Aorta (tissue), 5 donors: ENCODE measurements at places on chromosomes 11 and 22. TPM values are rescaled to one million over a fixed set of nuclear protein-coding genes. Genes with fewer than 3 reads are reported as not detected.
A peak's percentile ranks its signal among the peaks of the same experiment; 100 is the strongest.

- peak overlapping the region; percentile 51 for H3K4me3 ChIP-seq
- DNase-seq: peak; percentile 83
- H3K36me3 ChIP-seq: no peaks in the 10 kb centered on the region
- no peaks in the 10 kb centered on the region for H3K27me3 ChIP-seq
- H3K4me1 ChIP-seq: no peaks in the 10 kb centered on the region
- H3K27ac ChIP-seq: no peak overlapping the region
These were observed 697 bp upstream of the PAFAH1B2 start for GRCh38 chr11:117143390-117143789.

DNA sequence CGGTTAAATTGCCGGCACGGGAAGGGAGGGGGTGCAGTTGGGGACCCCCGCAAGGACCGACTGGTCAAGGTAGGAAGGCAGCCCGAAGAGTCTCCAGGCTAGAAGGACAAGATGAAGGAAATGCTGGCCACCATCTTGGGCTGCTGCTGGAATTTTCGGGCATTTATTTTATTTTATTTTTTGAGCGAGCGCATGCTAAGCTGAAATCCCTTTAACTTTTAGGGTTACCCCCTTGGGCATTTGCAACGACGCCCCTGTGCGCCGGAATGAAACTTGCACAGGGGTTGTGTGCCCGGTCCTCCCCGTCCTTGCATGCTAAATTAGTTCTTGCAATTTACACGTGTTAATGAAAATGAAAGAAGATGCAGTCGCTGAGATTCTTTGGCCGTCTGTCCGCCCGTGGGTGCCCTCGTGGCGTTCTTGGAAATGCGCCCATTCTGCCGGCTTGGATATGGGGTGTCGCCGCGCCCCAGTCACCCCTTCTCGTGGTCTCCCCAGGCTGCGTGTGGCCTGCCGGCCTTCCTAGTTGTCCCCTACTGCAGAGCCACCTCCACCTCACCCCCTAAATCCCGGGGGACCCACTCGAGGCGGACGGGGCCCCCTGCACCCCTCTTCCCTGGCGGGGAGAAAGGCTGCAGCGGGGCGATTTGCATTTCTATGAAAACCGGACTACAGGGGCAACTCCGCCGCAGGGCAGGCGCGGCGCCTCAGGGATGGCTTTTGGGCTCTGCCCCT lies 529 bp upstream of the CCND1 start:
- peaks cover 2% of the 10 kb centered on the region for H3K27me3 ChIP-seq
- H3K36me3 ChIP-seq: no peaks in the 10 kb centered on the region
- DNase-seq: peak; percentile 77
- H3K4me1 ChIP-seq: no peaks in the 10 kb centered on the region
- no peak overlapping the region for H3K27ac ChIP-seq

DNA sequence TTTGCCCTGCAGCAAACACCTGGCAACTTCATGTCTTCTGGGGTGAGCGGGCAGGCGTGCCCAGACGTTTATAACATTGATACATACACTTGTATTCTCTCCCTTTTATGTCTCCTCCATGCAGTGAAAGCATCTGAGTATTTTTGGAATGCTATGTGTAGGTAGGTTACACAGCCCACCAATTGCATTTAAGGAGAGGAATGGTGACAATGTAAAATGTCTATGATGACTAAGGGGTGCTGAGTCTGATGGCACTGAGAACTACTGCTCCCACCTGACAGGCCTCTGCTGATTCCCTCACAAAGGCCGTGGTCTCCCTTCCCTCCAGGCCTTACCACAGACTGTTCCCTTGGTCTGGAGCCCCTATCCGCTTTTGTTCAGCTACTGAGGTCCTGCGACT lies 22.9 kb upstream of the RASL10A start:
- no peaks in the 10 kb centered on the region for H3K4me1 ChIP-seq
- no peaks in the 10 kb centered on the region for H3K27me3 ChIP-seq
- H3K36me3 ChIP-seq: no peaks in the 10 kb centered on the region
- no peak overlapping the region for H3K4me3 ChIP-seq
- no peak overlapping the region for H3K27ac ChIP-seq

DNA sequence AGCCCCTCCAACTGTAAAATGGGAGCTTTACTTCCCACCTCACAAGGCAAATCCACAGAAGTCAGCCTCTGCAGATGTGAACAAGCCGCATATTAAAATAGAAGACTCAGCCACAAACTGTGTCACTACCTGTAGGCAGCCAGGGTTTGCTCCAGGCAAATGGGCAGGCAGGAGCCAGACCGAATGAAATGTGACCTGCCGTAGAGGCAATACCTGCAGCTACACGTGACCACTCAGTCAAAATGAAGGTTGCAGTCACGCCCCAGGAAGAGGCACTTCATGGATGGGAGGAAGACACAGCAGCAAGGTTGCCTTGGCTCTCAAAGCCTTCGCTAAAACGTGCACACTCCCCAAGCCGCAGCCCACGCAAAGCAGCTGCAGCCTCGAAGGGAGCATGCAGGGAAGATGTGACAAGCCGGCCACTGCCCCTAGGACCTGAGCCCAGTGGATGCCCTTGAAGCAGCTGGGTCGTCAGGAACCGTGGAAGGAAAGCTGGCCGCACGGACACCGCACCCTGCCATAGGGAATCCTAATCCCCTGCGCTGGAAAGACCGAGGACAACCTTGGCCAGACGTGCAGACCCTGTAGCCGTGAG lies 53.1 kb downstream of the SHANK2 start:
- no peak overlapping the region for H3K27ac ChIP-seq
- peak; percentile 32 for DNase-seq
- no peaks in the 10 kb centered on the region for H3K27me3 ChIP-seq

GRCh38 chr11:43582863-43583462 lies 97.6 kb upstream of the HSD17B12 start:
- no peak for DNase-seq
- H3K27ac ChIP-seq: no peak overlapping the region
- H3K4me1 ChIP-seq: no peaks in the 10 kb centered on the region
- no peaks in the 10 kb centered on the region for H3K36me3 ChIP-seq

GRCh38 chr11:10909141-10909883 lies 51.5 kb upstream of the ZBED5 start:
- no peaks in the 10 kb centered on the region for H3K36me3 ChIP-seq
- DNase-seq: no peak
- no peaks in the 10 kb centered on the region for H3K27me3 ChIP-seq
- H3K4me1 ChIP-seq: peaks cover 7% of the 10 kb centered on the region
- no peak overlapping the region for H3K27ac ChIP-seq

DNA sequence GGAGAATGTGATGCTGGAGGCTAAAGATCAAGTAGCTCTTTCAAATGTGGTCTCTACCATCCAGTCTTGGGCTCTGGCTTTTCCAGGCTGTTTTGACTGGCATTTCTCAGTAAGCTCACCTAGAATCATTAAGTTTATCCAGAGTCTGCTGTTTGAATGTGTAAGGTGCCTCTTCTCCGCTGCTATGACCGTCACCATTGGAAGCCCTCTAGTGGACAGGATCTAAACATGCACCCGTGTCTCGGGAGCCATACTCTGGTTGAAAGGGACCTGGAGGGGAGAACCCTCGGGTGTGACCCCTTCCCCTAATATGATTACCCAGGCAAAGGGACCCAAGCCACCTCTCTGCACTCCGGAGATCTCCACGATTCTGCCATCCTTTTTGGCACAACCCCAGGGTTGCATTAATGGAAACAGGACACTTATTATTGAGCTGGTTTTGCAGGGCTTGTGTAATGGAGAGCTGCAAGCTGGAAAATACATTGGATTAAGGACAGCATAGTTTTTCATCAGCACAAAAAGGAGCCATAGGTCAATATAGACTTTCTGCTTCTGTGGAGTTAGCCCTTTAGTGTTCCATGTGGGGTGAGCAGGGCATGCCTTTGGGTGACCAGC lies 191.0 kb upstream of the LARGE1 start:
- H3K4me3 ChIP-seq: no peak overlapping the region
- no peaks in the 10 kb centered on the region for H3K36me3 ChIP-seq
- H3K27ac ChIP-seq: no peak overlapping the region
- H3K27me3 ChIP-seq: no peaks in the 10 kb centered on the region

DNA sequence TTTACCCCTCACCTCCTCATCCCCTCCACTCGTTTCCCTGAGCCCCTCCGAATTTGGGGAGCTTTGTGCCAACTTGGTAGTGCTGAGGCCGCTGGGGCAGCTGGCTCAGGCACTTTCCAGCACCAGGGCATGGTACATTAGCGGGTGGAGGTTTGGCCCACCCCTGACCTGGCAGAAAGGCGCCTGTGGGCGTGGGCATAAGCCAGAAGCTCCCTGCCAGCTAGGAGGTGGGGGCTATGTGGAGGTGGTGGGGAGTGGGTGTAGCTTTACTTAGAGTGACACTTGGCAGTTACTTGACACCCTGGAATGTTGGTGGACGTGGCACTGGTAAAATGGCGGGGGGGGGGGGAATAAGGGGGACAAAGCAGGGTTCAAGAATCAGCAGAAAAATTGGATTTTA lies 10.3 kb upstream of the IGF2 start:
- no peak overlapping the region for H3K4me3 ChIP-seq
- H3K27ac ChIP-seq: no peak overlapping the region
- no peaks in the 10 kb centered on the region for H3K4me1 ChIP-seq
- no peaks in the 10 kb centered on the region for H3K36me3 ChIP-seq

GRCh38 chr11:107337917-107338316 lies 119.7 kb downstream of the CWF19L2 start:
- no peak overlapping the region for H3K27ac ChIP-seq
- H3K4me1 ChIP-seq: no peaks in the 10 kb centered on the region
- H3K36me3 ChIP-seq: no peaks in the 10 kb centered on the region
- DNase-seq: no peak
- no peaks in the 10 kb centered on the region for H3K27me3 ChIP-seq

GRCh38 chr11:5815534-5815933 lies 6.8 kb downstream of the OR52N2 start:
- H3K27me3 ChIP-seq: no peaks in the 10 kb centered on the region
- H3K36me3 ChIP-seq: no peaks in the 10 kb centered on the region
- no peak for DNase-seq
- no peak overlapping the region for H3K27ac ChIP-seq
- H3K4me3 ChIP-seq: no peak overlapping the region
- H3K4me1 ChIP-seq: no peaks in the 10 kb centered on the region

- DNase-seq: no peak
- no peaks in the 10 kb centered on the region for H3K4me1 ChIP-seq
- no peaks in the 10 kb centered on the region for H3K36me3 ChIP-seq
- H3K27me3 ChIP-seq: no peaks in the 10 kb centered on the region
These were observed 3.7 kb upstream of the OR5AR1 start for GRCh38 chr11:56659755-56660154.

- H3K36me3 ChIP-seq: no peaks in the 10 kb centered on the region
- no peaks in the 10 kb centered on the region for H3K27me3 ChIP-seq
- H3K4me1 ChIP-seq: no peaks in the 10 kb centered on the region
These were observed 22.7 kb upstream of the PICALM start for GRCh38 chr11:86091566-86091965.

DNA sequence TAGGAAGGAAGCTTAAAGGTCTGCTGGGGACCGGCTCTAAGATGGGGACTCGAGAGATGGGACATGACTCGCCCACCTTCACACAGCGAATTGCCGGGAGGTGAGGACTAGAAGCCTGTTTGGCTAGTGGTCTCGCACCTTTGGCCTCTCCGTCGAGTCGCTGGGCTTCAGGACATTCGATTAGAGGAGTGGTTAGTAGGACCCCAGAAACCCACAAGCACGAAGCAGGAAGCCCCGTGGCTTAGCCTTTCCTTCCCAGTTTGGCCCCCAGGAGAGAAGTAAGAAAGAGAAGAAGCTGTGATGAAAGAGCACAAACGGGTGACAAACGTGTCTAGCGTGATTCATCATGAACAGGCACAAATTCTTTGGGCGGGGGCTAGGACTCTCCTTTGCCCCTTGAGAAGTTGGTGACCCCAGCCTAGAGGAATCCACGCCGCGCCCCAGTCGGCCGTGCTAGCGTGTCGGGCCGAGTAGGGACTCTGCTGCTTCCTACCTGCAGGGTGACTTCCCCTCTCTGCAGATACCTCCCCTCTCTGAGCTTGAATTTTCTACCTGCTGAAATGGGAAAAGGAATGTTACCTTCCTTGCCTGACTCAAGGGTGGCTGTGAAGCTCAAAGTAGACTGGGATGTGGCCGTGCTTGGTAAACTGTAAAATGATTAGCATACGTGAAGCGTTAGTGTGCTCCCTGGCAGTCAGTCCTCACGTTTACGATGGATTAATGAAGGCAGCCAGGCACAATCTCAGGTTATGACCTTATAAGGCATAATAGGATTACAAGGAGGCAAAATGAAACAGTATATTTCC lies 1.1 kb upstream of the ADM start:
- no peaks in the 10 kb centered on the region for H3K27me3 ChIP-seq
- H3K4me1 ChIP-seq: no peaks in the 10 kb centered on the region
- peak overlapping the region; percentile 82 for H3K4me3 ChIP-seq
- no peaks in the 10 kb centered on the region for H3K36me3 ChIP-seq
- DNase-seq: peak; percentile 81

DNA sequence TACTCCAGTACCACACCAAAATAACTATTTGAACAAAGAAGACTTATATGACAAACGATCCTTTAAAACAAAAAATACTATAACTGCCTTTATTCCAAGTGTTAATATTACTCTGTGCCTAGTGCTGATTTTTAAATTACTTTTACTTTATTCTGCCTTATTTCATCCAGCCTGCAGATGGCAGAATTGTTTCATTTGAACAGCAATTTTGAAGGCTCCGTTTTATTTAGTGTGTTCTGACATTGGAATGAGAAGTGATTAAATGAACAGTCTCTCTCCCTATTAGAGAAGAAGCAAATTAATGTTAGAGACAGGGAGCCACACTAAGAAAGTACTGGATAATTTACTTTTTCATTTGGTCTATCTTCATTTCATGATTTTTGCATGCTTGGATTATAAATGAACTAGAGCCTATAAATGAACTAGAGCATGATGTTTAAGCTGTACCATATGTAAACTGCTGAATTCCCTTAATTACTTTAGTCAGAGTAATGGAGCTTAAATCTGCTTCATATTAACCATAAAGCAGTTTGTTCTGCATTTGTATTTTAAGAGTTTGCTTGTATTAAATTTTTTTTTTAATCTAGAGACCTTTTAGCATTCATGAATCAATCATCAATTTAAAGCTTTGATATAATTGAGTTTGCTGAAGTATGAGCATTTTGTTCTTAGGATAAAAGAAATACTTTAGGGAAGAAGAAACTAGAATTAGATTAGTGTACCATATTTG lies 9.8 kb downstream of the PDHX start:
- no peak overlapping the region for H3K4me3 ChIP-seq
- H3K27me3 ChIP-seq: no peaks in the 10 kb centered on the region
- no peaks in the 10 kb centered on the region for H3K36me3 ChIP-seq
- DNase-seq: no peak
- H3K4me1 ChIP-seq: peaks cover 7% of the 10 kb centered on the region
- no peak overlapping the region for H3K27ac ChIP-seq

- peaks cover 2% of the 10 kb centered on the region for H3K4me1 ChIP-seq
- no peaks in the 10 kb centered on the region for H3K27me3 ChIP-seq
- H3K27ac ChIP-seq: peak overlapping the region; percentile 40
These were observed 45.2 kb downstream of the LGR4 start for GRCh38 chr11:27427183-27427980.

LRFN4 gene
- 12.4 TPM for total RNA-seq

GLYAT gene
- not detected for total RNA-seq

NUP50 gene
- 33.2 TPM for total RNA-seq

PI4KA gene
- total RNA-seq: 107 TPM

OR10A4 gene
- total RNA-seq: not detected
